ENCODE measurements at places on chromosomes 13 and 19.

- no peak for DNase-seq
Observed at GRCh38 chr13:51457086-51457815, 4.4 kb upstream of the INTS6 start.

- DNase-seq: no peak
Observed at GRCh38 chr19:29372091-29372415, 153.7 kb upstream of the VSTM2B start.

GRCh38 chr13:35475960-35476943 is at the start of gene MAB21L1:
TSS of gene MAB21L1 (minus strand) at chr13:35476689. CDS start at chr13:35476138, 551 bp downstream.
- DNase-seq: no peak

DNA sequence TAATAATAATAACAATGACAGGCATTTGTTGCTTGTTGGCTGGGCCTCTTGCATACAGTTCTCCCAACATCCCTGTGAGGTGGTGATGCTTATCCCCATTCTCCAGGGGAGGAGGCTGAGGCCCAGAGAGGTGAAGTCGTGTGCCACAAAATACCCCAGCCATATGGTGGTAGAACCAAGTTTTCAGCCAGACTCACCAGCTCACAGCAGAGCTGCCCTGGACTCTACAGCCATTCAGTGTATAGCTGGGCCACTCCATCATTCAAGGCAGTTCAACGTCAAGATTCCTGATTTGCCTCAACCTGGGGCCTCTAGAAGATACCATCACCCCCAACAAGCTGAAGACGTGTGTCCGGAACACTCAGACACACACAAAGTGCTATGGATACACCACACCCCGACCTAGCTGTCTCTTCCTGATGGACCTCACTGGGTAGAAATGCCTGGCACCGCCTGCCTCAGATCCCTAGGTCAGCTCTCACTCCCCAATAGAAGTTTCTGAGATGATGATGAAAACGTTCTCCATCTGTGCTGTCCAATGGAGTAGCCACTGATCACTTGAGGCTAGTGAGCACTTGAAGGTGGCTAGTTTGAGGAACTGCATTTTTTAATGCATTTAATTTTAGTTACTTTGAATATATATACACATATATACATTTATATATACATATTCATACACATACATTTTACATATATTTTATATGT is 4.3 kb upstream of the CEACAM19 start:
- no peak for DNase-seq

DNA sequence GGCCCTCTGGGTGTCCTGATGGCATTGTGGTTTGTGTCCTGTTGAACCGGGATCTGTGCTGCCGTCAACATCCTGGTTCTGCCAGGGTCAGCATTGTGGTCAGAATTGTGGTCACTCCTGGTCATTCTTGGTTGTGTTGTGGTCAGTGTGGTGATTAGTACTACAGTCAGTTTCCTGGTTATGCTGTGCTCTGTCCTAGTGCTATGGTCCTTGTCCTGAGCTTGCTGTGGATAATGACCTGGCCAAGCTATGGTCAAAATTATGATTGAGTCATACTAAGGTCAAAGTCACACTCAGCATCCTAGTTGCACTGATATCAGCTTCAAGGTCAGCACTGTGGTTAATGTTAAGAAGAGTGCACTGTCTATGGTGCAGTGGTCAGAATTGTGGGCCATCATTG is 4.5 kb upstream of the OLFM2 start:
- DNase-seq: no peak

DNA sequence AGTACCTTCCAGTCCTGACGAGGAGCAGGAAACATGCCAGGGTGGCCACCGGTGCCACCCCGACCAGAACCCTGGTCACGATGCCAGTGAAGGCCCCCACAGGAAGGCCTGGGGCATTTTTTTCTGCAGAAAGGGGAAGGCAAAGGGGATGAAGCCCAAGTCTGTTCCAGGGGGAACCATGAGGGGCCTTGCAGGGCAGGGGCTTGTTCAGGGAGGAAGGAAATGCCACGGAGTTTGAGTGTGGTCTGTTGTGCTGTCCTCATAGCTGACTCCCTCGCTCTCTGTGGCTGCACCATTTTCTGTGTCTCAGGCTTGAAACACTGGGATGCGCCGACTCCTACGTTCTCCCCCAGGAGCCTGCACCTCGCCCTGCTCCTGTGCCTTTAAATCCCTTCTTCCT is 27.5 kb upstream of the CEACAM1 start:
- DNase-seq: no peak

GRCh38 chr13:30181888-30182651 is 125.3 kb downstream of the KATNAL1 start:
- DNase-seq: no peak

GRCh38 chr13:99542788-99543406 is 41.6 kb downstream of the TM9SF2 start:
- no peak for DNase-seq

DNA sequence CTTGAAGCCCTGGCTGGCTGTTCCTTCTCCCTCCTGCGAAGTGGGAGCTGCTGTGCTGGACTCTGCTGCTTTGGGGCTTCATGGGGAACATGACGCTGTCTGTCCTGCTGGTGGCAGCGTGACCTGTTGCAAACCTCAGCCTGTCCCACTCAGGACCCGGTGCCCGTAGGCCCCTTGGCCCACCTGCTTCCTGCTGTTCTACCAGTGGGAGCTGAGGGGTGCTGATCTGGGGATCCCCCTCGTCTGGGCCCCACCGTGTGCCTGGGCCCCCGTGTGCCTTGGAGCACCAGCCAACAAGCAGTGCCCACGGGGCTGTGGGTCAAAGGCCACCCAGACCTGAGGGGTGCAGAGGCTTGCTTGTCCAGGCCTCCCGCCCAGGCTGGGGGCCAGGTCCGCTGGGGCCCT is 5.3 kb downstream of the SPPL2B start:
- no peak for DNase-seq

DNA sequence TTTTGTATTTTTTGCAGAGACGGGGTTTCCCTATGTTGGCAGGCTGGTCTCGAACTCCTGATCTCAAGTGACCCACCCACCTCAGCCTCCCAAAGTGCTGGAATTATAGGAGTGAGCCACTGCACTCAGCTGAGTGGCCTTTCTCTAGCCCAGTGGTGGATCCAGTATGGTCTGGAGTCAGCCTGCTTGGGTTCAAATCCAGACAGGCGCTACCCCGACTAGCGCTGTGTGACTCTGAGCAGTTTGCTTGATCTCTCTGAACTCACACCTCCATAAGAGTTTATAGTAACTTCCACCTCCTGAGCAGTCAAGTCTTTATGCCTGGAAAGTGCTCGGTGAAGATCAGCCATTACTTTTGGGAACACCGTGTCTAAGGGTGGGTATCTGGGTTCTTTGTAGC is 10.4 kb downstream of the S1PR2 start:
- no peak for DNase-seq
